Activated gamma-delta T cell treated with anti-CD3 and anti-CD28 coated beads, Interleukin-2, amount 50 U/mL, for 16 hours (primary cell): ENCODE measurements at places on chromosomes 4 and X.

GRCh38 chr4:22670956-22671355 is 21.8 kb upstream of the GBA3 start:
- DNase-seq, result no peak

DNA sequence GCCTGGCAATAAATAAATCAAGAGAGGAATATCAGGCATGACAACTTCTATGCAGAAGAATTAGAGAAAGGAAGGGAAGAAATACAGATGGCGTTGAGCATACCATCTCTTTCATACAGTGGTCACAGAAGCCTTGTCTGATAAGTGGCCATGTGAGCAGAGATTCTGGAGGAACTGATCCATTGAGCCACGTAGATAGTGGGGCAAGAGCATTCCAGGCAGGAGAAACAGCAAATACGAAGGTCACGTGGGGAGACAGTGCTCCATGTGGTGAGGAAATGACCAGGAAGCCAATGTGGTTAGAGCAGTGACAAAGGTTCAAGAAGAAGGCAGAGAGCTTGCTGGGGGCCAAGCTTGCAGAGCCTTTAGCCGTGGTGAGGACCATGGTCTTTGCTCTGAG is 226.7 kb upstream of the NOCT start:
- DNase-seq, result no peak

DNA sequence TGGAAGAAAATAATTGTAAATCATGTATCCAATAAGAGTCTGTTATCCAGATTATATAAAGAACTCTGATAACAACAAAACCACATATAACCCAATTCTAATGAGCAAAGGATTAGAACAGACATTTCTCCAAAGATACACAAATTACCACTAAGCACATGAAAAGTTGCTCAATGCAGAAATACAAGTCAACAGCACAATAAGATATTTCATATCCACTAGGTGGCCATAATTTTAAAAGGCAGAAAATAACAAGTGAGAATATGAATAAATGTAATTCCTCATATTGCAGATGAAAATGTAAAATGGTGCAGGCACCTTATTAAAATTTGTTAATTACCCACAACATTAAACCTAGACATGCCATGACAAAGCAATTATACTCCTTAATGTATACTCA is 73.9 kb upstream of the ZCCHC13 start:
- no peak for DNase-seq

DNA sequence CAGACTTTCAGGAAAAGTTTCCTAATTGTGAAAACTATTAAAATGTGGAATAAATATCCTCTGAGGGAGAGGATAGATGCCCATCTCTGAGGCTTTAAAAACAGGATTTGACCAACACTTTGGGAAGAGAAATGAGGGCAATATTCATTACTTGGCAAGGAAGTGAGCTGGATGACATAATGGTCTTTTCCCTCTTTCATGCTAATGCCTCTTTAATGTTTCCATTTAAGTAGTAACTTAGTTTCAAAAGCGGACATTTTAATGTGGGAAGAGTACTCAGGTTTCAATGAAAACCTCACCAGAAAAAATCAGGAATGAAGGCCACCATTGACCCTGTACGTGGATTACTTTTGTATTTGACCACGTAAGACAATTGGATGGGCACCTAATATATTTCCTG is 503.3 kb downstream of the ANKRD50 start:
- no peak for DNase-seq

DNA sequence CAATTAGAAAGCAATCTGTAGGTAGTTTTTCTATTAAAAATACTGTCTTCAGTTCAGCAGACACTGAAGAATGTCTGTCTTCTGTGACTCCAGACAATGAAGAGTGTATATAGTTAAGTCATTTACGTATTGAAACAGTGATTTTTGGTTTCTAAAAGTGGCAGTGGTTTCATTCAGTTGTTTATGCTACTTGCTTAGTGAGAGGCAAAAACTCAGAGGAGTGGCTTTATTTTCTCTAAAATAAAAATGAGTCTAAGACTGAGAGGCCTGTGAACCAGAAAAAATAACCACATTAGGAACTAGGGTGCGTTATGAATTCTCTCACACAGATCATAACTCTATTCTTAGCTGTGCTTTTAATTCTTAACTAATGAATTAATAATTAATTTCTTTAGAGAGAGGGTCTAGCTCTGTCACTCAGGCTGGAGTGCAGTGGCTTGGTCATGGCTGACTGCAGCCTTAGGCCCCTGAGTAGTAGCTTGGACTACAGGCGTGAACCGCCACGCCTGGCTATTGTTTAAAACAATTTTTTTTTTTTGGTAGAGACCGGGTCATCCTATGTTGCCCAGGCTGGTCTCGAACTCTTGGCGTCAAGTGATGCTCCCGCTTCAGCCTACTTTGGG is 31.4 kb downstream of the FREM3 start:
- no peak for DNase-seq

- DNase-seq, result no peak
Measured at GRCh38 chr4:174137698-174138097, 145.8 kb downstream of the FBXO8 start.

DNA sequence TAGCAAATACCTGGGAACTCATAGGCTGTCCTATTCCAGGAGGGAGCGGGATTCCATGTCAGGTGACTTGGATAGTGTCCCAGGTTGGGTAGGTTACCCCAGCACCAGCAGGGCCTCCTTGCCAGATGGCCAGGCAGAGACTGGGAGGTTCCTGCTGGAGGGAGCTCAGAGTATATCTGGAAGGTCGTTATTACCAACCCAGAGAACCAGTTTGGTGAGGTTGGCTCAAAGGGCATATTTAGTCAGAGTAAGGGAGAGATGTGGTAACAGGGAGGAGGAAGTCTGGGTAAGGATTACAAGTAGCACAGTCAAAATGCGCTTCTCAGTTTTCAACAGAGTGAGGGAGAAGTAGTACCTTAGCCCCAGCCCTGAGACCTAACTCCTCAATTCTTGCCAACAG is 53.3 kb upstream of the LNX1 start:
- no peak for DNase-seq

- DNase-seq, result no peak
Measured at GRCh38 chr4:108533876-108534275, 86.5 kb upstream of the RPL34 start.

GRCh38 chr4:5218376-5219069 is 167.2 kb downstream of the STK32B start:
- DNase-seq, result no peak

GRCh38 chrX:41722816-41723618 is 964 bp upstream of the GPR82 start:
- DNase-seq, result no peak

GRCh38 chr4:175125410-175126068 is 207.4 kb downstream of the ADAM29 start:
- DNase-seq, result no peak

DNA sequence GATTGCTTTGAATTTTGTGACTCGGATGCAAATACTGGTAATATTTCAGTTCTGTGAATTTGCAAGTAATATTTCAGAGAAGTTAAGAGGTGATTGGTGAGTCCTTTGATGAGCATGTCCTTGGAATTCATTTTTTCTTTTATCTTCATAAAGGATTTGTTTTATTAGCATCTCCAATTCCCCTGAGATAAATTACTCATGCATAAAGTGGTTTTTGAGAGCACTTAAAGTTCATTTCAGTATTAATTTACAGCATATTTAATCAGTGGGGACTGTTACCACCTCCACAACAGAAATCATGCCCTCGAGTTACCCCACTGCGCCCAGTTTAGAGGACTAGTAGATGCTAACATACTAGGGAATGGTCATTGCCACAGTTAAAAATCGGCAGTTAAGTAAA is 65.0 kb downstream of the ZFX start:
- DNase-seq, result no peak

DNA sequence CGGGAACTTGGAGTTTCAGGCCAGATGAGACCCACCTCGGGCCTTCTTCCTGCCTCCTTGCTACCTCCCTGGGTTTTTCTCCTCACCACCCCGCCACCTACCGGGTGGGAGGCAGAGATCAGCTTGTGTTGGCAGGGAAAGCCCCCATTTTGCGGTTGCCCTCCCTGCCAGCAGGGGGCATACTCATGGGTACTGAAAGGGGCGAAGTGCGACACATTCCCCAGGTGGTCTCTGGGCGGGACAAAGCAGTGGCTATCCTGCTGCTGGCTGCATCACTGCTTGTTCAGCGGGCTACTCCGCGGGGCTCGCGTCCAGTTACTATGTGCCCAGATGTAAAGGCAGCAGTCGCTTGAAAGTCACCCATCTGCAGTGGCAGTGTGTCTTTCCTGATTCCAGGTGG is 330.3 kb downstream of the PDHA2 start:
- DNase-seq, result no peak

- DNase-seq, result no peak
Measured at GRCh38 chr4:137425281-137425680, 107.0 kb downstream of the PCDH18 start.

- no peak for DNase-seq
Measured at GRCh38 chrX:33330798-33331197, 119.4 kb upstream of the DMD start.

DNA sequence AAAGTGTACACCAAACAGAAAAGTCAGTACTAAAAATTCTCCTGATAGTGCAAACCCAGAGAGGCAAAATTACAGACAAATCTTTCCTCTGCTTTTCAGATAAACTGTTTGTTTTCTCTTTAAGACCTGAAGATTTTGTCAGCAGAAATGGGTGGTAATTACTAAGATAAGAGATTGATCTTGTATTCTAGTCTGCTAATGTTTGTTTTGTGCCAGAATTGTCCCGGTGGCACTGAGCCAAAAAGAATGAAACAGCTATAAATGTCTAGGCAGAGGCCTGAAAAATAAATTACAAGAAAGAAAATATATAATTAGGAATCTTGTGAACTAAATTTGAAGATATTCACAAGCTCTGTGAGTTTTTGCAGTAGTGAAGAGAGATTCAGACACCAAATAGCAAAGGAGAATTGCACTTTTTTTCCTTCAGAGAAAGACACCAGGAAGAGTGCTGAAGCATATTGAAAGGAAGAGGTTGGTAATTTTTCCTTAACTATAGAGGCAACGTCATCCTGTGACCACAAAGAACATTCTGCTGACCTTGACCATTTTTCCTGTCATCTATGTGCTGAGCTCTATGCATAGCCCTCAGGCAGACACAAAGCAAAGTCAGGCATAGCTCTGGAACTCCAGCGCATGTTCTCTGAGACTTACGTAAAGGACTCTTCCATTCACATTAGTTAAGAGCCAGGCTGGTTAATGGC is 314.5 kb upstream of the RASGEF1B start:
- DNase-seq, result no peak

DNA sequence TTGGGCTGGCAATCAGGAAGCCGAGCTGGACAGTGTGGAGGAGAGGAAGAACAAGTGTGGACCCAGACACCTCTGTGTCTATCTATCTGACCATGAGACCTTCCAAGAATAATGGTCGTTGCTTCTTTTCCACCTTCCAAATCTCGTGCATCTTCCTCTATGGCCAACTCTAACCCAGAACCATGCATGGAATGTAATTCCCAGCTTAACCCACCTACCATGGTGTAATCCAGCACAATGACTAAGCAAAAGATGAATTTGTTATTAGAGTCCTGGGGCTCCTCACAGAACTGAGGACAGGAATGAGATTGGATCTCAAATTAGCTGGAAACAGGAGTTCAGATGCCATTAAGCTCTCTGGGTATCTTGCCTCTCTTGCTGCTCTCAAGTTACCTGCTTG is 17.4 kb upstream of the TMEM184C start:
- no peak for DNase-seq
